LNCaP clone FGC (cell line): ENCODE measurements at places on chromosomes 3 and 15.

- DNase-seq = no peak
These were observed 55.0 kb upstream of the SI start for GRCh38 chr3:165133188-165133899.

GRCh38 chr3:45551214-45552010, 43.1 kb upstream of the LIMD1 start:
- DNase-seq = no peak

- no peak for DNase-seq
These were observed 92.3 kb upstream of the ADAMTSL3 start for GRCh38 chr15:83561661-83562060.

DNA sequence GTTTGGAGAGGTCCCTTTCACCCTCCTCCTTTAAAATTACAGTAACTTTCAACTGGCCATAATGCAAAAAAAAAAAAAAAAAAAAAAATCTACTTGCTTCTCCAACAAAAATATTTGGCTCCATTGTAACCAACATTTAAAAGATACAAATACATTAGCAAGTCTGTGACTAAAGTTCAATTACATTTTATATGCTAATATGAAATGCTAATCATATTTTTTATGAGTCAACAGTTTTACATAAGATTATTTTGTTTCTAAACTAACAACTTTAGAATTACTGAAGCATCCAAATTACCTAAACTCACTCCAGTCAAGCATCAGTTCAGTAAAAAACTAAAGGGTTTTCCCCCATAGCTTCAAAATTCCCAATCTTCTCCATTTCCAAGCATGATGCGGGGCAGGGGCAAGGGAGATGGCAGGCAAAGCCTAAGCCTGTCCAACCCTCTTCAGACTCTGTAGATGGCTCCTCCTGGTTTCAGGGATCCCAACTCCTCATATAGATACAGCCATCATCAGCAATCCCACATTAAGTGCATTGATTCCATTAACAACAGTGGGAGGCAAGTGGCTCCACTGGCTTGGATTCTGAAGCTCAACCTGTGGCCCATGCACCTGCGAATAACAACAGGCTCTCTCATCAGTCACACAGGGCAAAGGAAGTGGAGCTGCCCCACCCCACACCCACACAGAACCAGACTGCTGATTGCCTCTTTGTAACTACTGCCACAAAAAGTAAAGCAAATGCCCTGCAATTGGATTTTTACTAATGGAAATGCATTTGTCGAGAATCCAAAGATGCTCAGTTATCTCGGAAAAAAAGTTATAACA, 15.0 kb downstream of the SFMBT1 start:
- DNase-seq = no peak

DNA sequence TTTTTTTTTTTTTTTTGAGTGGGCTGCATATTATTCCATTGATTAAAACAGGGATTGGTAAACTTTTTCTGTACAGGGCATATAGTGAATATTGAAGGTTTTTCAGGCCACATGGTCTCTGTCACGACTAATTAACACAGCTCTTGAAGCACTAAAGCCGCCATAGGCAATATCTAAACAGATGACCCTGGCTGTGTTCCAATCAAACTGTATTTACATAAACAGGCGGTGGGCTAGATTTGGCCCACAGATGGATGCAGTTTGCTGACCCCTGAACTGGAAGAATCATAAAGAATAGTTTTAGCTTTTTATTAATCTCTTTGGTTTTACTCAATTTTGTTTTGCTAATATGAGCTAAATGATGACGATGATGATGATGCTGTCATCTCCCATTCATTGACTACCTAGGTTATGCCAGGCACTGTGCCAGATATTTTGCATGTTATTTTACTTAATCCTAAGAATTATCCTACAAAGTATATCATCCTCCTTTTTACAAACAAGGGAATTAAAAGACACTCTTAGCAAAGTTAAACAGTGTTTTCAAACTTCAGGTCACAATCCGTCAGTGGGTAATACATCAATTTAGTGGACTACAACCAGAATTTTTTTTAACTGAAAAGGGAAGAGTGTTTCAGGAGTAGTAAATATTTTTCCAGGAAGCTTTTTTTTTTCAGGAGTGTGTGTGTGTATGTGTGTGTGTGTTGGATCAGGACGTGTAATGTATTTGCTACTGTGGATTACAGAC, 54.3 kb downstream of the LMCD1 start:
- DNase-seq = no peak

DNA sequence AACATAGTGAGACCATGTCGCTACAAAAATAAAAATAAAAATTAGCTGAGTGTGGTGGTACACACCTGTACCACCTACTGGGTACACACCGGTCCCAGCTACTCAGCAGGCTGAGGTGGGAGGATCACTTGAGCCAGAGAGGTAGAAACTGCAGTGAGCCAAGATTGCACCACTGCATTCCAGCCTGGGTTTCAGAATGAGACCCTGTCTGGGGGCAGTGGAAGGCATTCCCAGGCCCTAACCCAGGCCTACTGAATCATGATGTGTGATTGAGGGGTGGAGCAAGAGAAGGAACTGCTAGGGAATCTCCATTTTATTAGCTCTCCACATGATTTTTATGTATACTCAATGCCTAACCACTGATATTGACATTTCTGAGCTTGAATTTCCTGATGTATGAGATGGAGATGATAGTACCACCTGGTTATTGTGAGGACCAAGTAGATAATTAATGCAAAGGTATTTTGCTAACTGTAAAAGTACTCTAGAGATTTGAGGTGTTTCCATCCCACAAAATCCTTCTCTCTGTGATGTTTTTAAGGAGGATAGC, 169.5 kb upstream of the UMPS start:
- peak; percentile 54 for DNase-seq

DNA sequence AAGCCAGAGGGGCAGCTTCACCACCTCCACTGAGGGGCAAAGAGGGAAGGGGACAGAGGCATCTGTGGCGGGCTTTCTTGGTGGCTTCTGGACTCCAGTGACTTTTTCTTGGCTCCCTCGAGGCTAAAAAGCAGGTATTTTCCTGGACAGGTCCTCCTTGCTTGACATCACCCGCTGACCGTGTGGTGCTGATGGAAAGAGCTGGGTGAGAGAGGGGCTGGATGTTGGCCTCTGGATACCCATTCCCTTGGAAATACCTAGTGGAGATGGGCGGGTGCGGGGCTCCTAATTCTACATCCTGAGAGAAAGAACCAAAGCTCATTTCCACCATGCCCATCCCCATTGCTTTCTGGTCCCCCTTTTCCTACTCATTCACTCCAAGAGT, 47.1 kb upstream of the TSEN2 start:
- no peak for DNase-seq

GRCh38 chr15:73884159-73884558, 10.8 kb downstream of the TBC1D21 start:
- no peak for DNase-seq

DNA sequence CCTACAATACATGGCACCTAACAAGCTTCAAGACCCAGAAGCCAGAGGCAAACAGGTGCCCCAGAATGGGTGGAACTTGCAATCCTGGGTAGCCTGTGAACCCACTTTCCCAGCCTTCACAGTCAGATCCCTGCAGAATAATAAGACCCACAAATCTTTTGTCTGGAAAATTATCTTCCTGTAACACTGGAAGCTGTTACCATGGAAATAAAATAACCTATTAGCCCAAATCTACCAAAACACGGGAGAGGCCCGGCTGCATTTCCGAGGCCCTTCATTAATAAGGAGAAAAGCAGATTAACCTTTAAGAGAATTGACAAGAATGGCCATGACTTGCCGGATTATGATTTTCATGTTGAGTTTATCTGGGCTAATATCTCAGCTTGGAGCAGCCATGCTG, 256.1 kb upstream of the PROK2 start:
- DNase-seq = no peak

DNA sequence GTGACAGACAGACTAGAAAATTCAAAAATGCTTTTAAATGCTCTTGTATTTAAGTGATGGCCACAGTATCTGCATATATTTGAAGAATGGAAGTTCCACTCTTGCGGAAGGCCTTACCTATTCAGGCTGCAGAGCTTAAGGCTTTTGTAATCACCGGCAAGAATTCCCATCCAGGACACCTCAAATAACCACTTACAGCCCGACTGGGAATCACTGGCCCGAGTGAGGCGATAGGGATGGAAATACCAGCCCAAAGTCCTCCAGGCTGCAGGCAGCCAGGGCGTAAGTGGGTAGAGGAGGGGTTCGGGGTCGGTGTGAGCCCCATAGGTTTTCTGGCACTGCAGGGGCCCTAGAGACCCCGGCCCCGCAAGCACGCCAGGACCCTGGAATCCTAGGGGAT, 9.5 kb downstream of the CMTM7 start:
- no peak for DNase-seq

DNA sequence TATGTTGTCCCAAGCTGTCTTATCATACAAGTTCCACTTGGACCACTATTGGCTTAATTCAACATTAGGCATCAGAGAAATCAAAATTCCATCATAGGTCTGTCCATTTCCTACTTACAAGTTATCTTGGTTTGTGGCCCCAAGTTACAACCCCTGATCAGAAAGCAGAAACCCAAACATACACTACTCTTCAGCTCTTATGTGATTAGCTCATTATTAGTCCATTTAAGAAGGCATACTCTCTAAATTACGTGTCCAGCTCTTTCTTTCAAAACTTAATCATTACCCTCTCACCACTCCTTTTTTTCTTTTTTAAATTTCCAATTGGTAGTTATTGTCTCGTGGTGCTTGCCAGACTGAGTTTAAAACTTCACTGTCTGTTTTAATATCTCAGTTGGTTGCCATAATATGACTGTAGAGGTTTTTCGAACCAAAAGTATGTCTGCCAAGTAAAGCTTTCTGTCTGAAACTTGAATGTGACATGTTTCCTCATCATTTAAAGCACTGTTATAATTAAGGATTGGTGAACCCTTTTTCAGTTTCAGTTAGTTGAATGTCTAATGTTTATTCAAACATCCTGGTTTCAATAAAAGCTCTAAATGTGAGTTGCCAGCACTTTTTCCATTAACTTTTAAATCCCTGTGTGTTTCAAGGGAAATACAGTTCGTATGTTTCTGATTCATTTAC, 150.3 kb downstream of the SAMMSON start:
- DNase-seq = no peak

DNA sequence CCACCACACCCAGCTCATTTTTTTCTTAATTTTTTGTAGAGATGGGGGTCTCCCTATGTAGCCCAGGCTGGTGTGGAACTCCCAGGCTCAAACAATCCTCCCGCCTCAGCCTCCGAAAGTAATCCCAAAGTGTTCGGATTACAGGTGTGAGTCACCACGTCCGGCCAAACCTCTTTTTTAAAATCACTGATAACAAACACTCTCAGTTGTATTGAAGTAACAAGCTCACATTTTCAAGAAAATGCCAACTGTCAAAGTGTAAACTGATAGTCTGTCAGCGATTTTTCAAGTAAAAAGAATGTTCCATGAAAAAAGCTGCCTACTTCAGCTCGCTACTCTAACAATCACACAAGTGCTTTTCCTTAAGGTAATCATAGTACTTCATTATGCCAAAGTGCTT, 33.4 kb downstream of the UBXN7 start:
- no peak for DNase-seq

DNA sequence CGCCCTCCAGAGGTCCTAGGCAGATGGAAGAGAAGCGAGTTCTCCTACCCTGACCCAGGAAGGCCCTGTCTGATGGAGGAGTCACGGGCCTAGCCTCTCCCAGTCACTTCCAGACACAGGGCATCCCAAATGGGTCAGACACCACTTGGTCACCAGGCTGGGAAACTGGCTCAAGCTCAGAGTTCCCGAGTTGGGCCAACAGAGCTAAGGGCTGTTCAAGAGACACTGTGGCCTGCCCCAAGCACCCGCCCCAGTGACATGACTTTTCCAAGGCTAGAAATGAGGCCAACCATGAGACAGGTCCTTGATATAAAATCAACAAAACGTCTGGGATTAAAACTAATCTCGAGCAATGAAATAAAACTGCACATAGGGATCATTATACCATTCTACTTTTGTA, 113.8 kb downstream of the IQSEC1 start:
- no peak for DNase-seq

DNA sequence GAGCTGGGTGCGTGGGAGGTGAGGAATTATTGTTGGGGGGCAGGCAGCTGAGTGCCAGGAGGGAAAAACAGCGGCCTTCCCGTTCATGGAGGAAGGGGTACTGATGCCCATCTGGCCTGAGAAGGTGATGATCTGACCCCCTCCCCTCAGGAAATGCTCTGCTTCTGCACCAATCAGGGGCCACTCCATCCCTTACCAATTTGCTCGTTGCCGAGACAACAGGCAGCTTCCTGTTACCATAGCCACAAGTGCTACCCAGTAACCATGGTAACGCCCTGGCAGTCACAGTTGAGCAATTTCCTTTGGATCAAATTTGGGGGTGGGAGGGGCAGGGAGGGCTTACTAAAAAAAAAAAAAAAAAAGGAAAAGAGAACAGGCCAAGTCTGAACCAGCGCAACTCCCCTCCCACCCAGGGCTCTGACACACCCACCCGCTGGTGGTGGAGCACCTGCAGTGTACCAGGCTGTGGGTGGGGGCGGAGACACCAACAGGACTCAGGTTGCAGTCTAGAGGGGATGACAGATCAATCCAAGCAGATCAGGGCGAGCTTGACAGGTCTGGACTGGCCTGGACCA, 13.7 kb downstream of the CELF6 start:
- no peak for DNase-seq

DNA sequence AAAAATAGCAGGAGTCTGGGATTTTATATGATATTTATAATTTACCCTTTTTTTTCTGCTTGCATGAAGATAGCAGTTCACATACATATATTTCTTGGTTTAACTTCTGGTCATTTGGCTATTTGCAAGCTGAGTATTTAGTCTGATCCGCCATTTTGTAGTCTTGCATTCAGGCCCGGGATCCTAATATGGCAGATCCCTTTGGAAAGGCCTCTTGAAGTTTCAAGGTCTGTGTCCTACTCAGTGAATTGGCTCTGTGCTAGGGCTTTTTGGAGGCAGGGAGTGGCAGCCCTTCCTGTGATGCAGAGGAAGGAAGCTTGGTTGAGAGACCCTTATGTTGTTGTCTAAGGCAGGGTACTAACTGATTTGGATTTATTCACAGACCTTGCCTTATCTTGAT, 2.9 kb downstream of the SNRPN start:
- DNase-seq = no peak

GRCh38 chr3:28206479-28206878, 34.9 kb upstream of the CMC1 start:
- no peak for DNase-seq

- no peak for DNase-seq
These were observed 521.0 kb upstream of the CFAP20DC start for GRCh38 chr3:59570806-59571205.

GRCh38 chr3:135137296-135137695, 342.2 kb downstream of the EPHB1 start:
- no peak for DNase-seq

GRCh38 chr3:49278548-49278947, 1.5 kb upstream of the C3orf62 start:
- DNase-seq = no peak

- no peak for DNase-seq
These were observed 196.3 kb downstream of the FNDC3B start for GRCh38 chr3:172235698-172236097.

DNA sequence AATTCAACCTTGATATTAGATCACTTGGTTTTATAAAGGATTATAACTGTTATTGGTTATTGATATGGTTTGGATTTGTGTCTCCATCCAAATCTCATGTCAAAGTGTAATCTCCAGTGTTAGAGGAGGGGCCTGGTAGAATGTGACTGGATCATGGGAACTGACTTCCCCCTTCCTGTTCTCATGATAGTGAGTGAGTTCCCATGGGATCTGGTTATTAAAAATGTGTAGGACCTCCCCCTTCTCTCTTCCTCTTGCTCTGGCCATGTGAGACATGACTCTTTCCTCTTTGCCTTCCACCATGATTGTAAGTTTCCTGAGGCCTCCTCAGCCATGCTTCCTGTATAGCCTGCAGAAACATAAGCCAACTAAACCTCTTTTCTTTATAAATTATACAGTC, 136.0 kb upstream of the UBE2E2 start:
- no peak for DNase-seq

GRCh38 chr3:48596676-48597407, 1.7 kb upstream of the COL7A1 start:
- DNase-seq = no peak
